Ascending aorta (tissue), 2 donors: ENCODE measurements at places on chromosomes 13 and 19. TPM values are rescaled to one million over a fixed set of nuclear protein-coding genes. Genes with fewer than 3 reads are reported as not detected.

The ZNF91 gene
- total RNA-seq: 28.5 TPM

The GGACT gene
- total RNA-seq: 1.2 TPM

GRCh38 chr19:46217476-46217875 lies 12.1 kb upstream of the IGFL1 start:
- no peak for DNase-seq

The ZNF100 gene
- total RNA-seq: 4.2 TPM

- no peak for DNase-seq
Observed at GRCh38 chr13:78777976-78778375, 119.0 kb upstream of the OBI1 start.

- no peak for DNase-seq
Observed at GRCh38 chr19:14185158-14185557, 20.8 kb downstream of the ADGRL1 start.

DNA sequence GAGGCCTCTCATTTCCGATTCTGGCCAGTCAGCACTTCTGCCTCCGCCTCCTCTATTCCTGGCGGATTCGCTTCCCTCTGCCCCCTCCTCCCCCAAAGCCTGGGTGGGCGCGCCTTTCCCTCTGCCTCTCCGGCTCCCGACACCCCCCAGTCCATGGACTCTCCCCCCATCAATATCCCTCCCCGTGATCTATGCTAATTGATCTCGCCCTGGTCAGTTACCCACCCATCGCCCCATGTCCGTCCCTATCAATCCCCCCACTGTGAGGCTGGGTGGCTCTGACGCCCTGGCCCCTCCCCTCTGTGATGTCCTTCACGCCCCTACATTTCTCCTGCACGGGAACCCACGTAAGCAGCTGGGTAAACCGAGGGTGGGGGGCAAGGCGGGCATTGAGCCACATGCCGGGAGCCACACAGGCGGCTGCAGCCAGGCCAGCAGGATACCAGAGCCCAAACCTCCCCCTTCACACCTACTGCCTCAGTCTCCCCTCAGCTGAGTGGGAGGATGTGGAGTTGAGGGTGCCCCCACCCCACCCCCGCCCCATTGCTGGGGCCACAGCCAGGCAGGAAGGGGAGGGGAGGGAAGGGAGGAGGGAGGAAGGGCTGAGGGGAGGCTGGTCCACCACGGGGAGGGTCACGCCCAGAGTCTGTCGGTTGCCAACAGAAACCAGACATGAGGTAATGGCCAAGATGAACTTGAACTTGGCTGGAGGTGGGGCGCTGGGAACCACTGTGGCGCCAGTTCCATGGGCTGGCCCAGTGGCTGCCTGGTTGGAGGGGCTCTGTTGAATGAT lies 21.0 kb downstream of the SMIM24 start:
- peak; percentile 80 for DNase-seq

The ADGRE3 gene
- not detected for total RNA-seq

GRCh38 chr13:29502391-29503008 lies 93.0 kb downstream of the SLC7A1 start:
- no peak for DNase-seq

The CDC34 gene
- total RNA-seq: 124 TPM

DNA sequence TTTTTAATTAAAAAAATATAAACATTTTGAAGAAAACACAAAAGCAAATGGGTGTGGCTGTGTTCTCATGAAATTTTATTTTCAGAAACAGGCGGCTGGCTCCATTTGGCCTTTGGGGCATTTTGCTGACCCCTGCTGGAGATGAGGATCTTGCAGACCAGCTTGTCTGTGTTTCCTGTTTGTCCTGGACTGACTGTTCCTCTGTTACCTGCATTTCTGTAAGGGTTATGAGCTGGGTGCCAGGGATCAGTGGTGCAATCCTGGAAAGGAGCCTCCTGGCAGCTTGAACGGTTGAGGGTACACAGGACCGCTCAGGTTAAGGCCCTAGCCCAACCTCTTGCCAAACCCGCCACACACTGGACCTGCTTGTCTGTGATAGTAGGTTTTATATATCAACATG lies 49.9 kb downstream of the ZNF787 start:
- no peak for DNase-seq

The MAP3K10 gene
- total RNA-seq: 19.4 TPM

The CNMD gene
- not detected for total RNA-seq

The ZNF578 gene
- not detected for total RNA-seq

GRCh38 chr19:32330213-32330857 lies 15.1 kb upstream of the ZNF507 start:
- no peak for DNase-seq

The OR10H1 gene
- total RNA-seq: not detected

The RNF225 gene
- not detected for total RNA-seq

- no peak for DNase-seq
Observed at GRCh38 chr19:50649433-50650391, at the start of gene C19orf81. Gene C19orf81, plus strand, starts transcription at chr19:50649445. Its CDS starts 0 bp downstream, at chr19:50649445.

- no peak for DNase-seq
Observed at GRCh38 chr19:32339988-32340874, 5.2 kb upstream of the ZNF507 start.

The SOX21 gene
- not detected for total RNA-seq

The UNC13A gene
- total RNA-seq: 2.2 TPM

The PALM gene
- 107 TPM for total RNA-seq

GRCh38 chr13:71828564-71828963 lies 38.4 kb downstream of the DACH1 start:
- no peak for DNase-seq

- no peak for DNase-seq
Observed at GRCh38 chr19:35293363-35293739, 1.4 kb downstream of the MAG start.

DNA sequence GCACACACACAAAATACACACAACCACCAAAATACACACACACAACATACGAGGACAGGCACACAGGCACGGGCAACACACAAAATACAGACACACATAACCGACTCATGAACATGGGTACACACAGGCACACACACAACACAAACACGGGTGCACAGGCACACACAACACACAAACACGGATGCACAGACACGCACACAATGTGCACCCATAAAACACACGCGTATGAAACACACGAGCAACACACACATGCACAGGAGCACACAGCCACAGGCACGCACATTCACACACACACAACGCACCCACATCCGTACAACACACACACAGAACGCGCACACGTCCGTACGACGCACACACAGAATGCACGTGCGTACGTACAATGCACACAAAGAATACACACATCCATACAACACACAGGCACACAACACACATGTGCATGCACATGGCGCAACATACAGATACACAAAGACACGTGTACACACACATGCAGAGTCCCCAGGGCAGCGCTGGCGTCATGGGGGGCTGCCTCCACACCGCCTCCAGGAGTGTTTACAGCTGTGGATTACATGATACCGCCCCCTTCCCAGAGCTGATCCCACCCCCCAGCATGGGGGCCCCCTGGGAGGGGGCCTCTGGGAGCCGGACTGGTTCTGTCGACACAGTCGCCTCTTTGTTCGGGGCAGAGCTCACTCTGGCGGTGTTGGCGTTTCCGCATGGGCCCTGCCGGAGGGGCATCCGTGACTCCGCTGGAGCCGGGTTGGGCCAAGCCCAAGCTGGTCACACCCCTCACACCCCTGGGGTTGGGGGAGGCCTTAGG lies 2.9 kb downstream of the SBNO2 start:
- no peak for DNase-seq

GRCh38 chr19:46423188-46423587 lies 5.5 kb downstream of the PNMA8C start:
- no peak for DNase-seq

The ZNF284 gene
- 0.21 TPM for total RNA-seq

DNA sequence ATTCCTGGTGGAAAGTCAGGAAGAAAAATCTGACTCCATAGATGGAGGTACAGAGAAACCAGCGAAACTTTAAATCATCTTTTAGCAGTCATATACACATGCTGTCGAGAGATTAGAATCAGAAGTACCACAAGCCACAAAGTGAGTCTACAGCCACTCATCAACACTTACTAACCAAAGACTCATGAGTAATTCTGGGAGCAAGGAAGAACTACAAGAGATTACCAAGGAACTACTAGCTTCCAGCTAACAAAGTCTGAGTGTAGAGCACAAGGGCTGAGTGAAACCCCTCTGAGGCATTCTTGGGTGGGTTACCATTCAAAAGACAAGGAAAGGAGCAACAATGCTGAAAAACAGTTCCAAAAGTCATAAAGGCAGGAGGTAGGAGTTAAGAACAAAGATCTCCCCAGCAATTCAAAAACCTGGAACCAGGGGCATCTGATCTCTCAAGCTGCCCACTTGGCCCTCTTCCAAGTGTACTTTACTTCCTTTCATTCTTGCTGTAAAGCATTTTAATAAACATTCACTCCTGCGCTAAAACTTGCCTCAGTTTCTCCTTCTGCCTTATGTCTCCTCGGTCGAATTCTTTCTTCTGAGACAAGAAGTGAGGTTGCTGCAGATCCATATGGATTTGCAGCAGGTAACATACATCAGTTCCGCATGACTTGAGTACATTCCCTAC lies 13.0 kb downstream of the RBM26 start:
- no peak for DNase-seq

DNA sequence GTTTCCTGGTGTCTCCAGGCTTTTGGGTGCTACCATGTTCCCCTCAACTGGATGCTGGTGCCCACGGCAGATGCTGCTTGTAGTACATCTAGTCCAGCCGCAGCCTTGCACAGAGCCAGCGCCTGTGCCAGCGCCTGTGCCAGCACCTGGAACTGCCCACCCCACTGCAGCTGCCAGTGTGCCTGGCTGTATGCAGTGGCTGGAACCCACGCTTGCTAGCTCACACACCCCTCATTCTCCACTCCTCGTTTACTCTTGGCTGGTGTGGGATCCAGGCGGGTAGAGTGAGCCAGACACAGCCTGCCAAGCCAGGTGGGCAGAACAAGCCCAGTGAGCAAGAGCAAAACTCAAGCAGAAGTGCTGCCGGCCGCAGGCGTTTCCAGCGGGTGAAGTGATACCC lies 428.6 kb downstream of the SLITRK1 start:
- no peak for DNase-seq
